ENCODE measurements at places on chromosomes 7 and 10. TPM values are rescaled to one million over a fixed set of nuclear protein-coding genes. Genes with fewer than 3 reads are reported as not detected.

SRRM3 gene
- 4.7 TPM for total RNA-seq

NUTM2A gene
- total RNA-seq = not detected

PLEKHS1 gene
- not detected for total RNA-seq

NODAL gene
- total RNA-seq = not detected

TEX47 gene
- not detected for total RNA-seq

ABCB1 gene
- total RNA-seq = not detected

NRCAM gene
- total RNA-seq = 67.4 TPM

FZD1 gene
- total RNA-seq = 9.4 TPM

TDRD1 gene
- 0.16 TPM for total RNA-seq

UCN3 gene
- not detected for total RNA-seq

HABP2 gene
- not detected for total RNA-seq

STEAP4 gene
- 2.0 TPM for total RNA-seq

FOXI2 gene
- not detected for total RNA-seq

PON1 gene
- not detected for total RNA-seq

TFR2 gene
- total RNA-seq = 4.5 TPM

CARD11 gene
- total RNA-seq = 0.49 TPM

TMEM178B gene
- total RNA-seq = not detected

SEMA4G gene
- total RNA-seq = 4.2 TPM

SCART1 gene
- 0.54 TPM for total RNA-seq

MBL2 gene
- total RNA-seq = not detected

SPDYE2B gene
- total RNA-seq = not detected

RNF32 gene
- not detected for total RNA-seq

SFRP4 gene
- 5.2 TPM for total RNA-seq

HOXA2 gene
- not detected for total RNA-seq

ANKRD2 gene
- not detected for total RNA-seq

NPSR1 gene
- not detected for total RNA-seq

NEUROD6 gene
- total RNA-seq = not detected

MYPN gene
- total RNA-seq = not detected

FAM3C gene
- total RNA-seq = 56.3 TPM

RTKN2 gene
- total RNA-seq = 0.18 TPM

PTPRN2 gene
- 4.2 TPM for total RNA-seq

COL17A1 gene
- 0.36 TPM for total RNA-seq

PDGFA gene
- 13.3 TPM for total RNA-seq

CHAT gene
- total RNA-seq = not detected

AGR3 gene
- total RNA-seq = not detected

MAGI2 gene
- total RNA-seq = 1.3 TPM

NSUN6 gene
- total RNA-seq = 3.8 TPM

LMBR1 gene
- total RNA-seq = 29.2 TPM

EPHA1 gene
- not detected for total RNA-seq

NAMPT gene
- 239 TPM for total RNA-seq

ZNF107 gene
- total RNA-seq = 2.0 TPM

ANXA11 gene
- total RNA-seq = 122 TPM

PAPOLB gene
- 0.49 TPM for total RNA-seq

KEL gene
- total RNA-seq = 0.49 TPM

MEIG1 gene
- not detected for total RNA-seq

DHTKD1 gene
- 13.8 TPM for total RNA-seq

LAMB1 gene
- total RNA-seq = 515 TPM

TMEM213 gene
- not detected for total RNA-seq

A1CF gene
- total RNA-seq = not detected

PGAM2 gene
- total RNA-seq = not detected

SPRN gene
- total RNA-seq = 1.3 TPM
